ENCODE measurements at places on chromosomes 16 and 17.

DNA sequence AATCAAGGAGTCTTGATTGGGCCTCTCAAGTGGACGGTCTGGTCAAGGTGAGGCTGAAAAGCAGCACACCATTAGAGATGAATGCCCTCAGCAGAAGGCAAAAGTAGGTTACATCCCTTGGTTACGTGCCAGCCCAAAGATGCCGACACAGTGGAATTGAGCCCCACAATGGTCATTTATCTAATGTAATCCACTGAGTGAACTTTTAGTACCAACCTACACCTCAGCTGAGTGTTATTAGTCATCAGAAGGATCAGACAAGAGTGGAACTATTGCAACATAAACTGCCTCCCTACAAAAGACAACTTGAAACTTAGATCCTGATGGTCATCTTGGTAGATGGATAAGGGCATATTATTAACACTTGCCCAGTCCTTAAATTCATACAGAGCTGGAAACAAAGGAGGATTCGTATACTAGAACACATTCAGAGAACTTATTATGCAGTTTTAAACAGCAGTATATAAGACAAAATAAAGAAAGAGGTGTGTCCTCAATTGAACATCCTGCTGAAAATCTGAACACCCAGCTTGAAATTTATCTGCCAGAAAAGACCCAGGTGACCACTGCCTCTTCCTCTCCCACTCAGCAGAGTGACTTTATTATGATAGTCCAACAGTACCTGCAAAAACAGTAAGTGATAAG, 2.8 kb downstream of the DCUN1D3 start:
- no peak for DNase-seq

DNA sequence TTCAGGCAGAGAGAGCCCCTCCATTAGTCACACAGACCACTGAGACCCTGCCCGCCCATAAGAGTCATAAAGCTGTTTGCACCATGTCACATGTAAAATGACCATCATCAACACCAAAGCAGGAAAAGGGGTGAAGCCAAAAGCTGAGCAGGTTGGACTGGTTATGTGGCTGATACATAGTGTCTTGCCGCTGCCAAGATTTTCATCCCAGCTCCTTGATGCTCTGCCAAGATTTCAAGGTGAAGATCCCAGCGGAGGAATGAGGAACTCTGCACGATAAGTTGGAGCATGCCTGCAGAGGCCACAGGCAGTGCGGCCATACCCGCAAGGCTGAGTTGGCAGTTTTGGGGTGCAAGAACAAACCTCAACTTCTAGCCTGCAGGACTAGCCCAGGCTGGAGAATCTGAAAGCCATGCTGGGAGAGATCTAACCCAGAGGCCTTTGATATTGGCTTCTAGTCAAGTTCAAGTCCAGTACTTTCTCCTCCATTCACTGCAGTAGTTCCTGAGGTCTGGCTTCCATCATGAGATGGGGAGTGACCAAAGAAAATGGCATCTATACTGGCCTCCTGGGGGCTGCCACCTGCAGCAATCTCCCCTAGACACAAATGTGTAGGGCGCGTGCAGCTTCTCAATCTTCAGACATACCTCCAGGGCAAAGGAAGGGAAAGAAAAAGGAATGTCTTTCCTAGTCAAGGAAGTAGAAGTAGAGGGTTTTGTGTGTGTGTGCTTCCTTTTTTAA, 79.7 kb upstream of the NOL11 start:
- DNase-seq = peak; percentile 24

DNA sequence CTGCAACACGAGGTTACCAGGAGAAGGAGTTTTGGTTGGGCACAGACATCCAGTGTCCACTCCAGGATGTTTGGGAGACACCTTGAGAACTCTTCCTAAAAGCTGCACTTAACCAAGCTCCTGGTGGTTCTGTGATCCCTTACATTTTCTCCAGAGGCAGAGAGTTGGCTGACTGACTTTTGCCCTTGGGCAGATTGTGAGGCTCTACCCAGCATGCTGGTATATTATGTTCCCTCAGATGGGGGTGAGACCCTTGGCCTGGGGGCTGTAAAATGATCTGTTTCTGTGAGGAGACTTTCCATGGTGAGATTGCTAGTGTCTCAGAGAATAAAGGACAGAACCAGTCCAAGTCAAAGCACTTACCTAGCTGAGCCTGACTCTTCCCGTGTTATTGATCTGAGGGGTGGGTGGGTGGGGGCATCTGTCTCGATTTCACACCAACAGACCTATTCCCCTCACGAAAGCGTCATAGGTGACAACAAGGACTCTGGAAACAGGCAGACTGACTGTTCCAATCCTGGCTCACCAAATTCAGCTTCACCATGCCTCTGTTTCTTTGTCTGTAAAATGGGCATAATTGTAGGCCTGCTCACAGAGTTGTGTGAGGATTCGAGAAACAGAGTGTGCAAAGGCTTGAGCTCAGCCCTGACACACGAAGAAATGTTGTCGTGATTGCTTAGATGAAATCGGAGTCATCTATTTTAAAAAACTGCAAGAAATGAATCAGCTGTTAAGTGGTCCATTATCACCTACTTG, 12.2 kb downstream of the USB1 start:
- no peak for DNase-seq

DNA sequence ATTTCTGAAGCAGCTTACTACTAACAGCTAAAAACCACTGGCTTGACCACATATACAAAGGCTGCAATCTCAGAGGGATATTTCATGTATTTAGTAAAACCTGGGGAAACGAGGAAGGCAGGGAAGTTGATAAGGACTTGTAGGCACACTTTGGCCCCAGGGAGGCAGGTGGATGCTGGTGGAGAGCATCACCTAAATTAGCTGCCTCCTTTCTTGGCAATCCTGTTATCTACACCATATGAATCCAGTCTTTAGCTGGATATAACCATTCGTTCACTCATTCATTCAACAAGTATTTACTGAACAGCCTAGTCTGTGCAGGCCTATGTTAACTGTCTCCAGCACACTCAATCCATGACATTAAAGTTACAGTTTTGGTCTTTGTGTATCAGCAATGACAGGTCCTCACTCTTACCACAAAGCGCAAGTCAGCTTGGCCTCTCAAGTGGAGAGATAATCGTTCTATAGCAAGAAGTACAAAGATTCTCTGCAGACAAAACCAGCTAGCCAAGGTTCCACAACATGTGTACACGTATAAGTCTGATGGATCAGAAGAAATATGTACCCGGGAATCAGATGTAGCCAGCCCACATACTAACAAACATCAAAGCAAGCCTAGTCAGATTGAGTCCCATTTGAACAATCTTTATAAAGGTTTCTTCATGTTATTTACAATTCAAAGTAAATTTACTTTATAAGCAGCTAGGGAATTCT, 10.8 kb downstream of the MRPS23 start:
- no peak for DNase-seq

GRCh38 chr17:6056104-6056503, 14.1 kb upstream of the WSCD1 start:
- no peak for DNase-seq

DNA sequence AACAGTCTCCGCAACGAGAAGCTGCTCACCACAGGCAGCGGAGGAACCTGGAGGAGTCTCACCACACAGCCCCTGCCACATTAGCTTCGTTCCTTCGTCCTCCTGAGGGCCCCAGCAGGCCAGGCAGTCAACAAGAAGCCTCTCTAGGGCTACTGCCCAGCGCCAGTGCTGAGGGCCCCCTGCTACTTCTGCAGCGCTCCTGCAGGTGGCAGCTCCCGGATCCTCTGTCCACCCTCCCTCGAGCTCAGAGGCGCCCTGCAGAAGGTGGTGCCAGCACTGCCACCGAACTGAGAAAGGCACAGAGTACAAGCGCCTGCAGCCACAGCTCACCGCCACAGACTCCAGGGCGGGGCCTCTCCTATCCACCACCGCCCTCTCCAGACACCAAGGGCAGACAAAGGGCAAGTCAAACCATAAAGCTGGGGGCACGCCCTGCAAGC, 27.3 kb downstream of the KDM8 start:
- peak; percentile 88 for DNase-seq

DNA sequence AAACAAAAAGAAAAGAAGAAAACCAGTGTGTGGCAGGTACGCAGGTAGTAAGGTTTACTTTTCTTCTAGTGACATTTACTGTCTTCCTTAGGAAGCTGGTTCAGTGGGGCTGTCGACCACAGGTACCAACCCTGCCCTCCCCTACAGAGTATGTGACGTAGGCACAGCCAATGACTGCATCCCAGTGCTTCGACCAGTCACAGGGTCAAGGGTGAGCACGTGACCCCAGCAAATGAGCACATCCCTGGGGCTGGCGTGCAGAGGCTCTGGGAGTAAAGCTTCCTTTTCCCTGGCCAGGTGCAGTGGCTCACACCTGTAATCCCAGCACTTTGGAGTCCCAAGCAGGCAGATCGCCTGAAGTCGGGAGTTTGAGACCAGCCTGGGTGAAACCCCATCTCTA, 38.9 kb upstream of the PLCG2 start:
- no peak for DNase-seq

GRCh38 chr17:75733471-75733870, 12.2 kb downstream of the ITGB4 start:
- no peak for DNase-seq

- no peak for DNase-seq
These were observed 24.6 kb upstream of the FAAP100 start for GRCh38 chr17:81576621-81577277.

- DNase-seq = no peak
These were observed 555.8 kb downstream of the RBFOX1 start for GRCh38 chr16:7888411-7888810.

GRCh38 chr17:74147966-74148365, 55.5 kb upstream of the RPL38 start:
- DNase-seq = no peak

GRCh38 chr16:29702269-29702668, 23.3 kb downstream of the QPRT start:
- DNase-seq = no peak

GRCh38 chr16:23257682-23258081, 44.4 kb upstream of the SCNN1B start:
- DNase-seq = no peak

DNA sequence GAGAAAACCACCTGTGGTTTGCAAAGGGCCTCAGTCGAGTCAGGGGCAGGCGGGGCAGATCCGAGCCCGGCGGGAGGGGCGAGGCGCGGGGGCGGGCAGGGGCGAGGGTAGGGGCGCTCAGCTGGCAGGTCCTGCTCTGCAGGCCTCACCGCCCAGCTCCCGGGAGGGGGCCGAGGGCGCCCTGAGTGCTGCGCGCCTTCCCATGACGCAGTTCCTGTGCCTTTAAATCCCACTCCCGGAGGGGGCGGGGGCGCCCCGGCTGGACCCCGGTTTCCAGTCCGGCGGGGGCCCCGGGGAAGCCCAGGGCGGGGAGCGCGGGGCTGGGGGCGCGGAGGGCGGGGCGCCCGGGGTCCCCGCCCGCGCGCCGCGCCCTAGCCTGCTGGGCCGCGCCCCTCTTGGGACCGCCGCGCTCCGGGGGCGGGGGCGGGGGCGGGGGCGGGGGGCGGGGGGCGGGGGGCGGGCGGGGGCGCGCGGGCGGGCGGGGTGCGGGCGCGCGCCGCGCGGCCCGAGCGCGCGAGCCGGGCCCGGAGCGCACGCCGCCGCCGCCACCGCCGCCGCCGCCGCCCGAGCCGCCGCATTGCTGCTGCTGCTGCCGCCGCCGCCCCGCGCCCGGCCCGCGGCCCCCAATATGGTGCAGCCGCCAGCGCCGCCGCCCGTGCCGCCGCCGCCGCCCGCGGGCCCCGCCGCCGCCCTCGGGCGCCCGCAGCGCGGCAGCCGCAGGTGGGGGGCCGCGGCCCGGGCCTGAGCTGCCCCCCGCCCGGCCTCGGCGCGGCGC, at the start of gene JPH3:
JPH3 (plus strand) TSS at position 508 of the 775 bp plus-strand sequence. CDS start 639 bp downstream, outside the sequence.
- no peak for DNase-seq

- peak; percentile 49 for DNase-seq
These were observed 21.9 kb downstream of the UNC13D start for GRCh38 chr17:75822119-75822799.

DNA sequence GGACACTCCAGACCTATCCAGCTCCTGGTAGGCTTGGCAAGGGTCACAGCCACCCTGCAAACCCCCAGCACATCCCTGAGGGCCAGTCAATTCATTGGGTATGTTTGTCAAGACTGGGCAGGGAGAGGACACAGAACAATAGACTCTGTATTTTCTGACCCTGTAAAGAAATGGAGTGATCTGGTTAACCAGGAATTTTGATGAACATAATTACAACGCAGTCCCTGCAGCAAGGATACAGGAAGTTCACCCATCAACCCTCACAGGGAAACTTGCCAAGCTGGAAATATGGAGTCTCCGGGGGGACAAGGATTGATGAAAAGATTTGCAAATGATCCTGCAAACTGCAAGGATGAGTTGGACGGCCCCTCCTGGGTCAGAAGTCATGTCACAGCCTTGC, 126.1 kb upstream of the RCVRN start:
- no peak for DNase-seq

DNA sequence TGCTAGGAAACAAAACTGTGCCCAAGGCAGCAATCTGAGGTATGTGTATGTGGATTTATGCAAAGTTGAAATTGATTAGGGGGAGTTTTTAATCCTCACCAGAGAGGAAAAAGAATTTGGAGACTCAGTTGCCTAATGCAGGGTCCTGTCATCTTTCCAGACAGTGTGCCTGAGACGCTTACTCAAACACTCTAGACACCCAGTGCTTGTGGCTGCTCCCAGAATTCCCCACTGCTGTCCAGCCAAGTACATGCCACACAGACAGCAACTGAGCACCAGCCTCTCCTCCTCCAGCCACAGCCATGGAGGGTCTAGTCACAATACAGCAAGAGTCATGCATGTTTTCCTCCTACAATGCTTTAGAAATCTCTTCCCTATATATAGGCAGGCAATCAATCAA, 118.1 kb downstream of the HIC1 start:
- DNase-seq = no peak

GRCh38 chr17:21774263-21774662, 81.9 kb downstream of the KCNJ18 start:
- DNase-seq = no peak

DNA sequence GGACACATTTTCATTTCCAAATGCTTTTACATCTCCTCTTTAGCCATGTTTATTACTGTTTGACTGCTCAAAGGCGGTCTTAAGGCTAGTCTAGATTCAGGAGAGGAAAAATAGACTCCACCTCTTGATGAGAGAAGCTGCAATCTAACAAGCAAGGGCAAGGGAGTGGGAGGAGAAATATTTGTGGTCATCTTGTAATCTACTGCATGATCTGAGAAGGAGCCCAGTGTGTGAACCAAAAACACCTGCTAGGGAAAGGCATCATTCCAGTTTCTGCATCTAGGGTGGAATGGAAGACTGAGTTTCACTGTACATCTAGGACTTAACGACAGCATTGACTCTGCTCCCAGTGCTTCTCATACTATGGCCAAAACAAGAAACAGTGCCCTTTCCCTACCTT, 232.2 kb upstream of the HS3ST3A1 start:
- DNase-seq = no peak

DNA sequence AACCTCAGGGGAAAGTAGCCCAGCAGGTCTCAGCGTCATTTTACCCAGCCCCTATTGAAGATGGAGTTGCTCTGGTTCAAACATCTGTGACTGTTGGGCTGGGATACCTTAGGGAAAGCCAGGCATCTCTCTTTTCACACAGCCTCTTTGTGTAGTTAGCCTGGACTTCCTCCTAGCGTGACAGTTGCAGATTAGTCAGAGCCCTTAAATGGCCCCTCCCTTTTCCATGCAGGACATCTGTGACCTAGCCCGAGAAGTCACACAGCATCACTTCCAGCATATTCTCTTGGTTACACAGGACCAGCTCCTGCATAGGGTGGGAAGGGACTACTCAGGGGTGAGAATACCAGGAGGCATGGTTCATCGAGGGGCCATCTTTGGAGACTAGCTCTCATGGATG, 375.0 kb upstream of the RBFOX1 start:
- no peak for DNase-seq

GRCh38 chr16:49855822-49856671, at the start of gene ZNF423:
Gene ZNF423 (minus strand): TSS chr16:49856112. CDS start chr16:49855774, 338 bp downstream.
- DNase-seq = peak; percentile 50
